ENCODE measurements at places on chromosomes 5 and 9. TPM values are rescaled to one million over a fixed set of nuclear protein-coding genes. Genes with fewer than 3 reads are reported as not detected.

DNA sequence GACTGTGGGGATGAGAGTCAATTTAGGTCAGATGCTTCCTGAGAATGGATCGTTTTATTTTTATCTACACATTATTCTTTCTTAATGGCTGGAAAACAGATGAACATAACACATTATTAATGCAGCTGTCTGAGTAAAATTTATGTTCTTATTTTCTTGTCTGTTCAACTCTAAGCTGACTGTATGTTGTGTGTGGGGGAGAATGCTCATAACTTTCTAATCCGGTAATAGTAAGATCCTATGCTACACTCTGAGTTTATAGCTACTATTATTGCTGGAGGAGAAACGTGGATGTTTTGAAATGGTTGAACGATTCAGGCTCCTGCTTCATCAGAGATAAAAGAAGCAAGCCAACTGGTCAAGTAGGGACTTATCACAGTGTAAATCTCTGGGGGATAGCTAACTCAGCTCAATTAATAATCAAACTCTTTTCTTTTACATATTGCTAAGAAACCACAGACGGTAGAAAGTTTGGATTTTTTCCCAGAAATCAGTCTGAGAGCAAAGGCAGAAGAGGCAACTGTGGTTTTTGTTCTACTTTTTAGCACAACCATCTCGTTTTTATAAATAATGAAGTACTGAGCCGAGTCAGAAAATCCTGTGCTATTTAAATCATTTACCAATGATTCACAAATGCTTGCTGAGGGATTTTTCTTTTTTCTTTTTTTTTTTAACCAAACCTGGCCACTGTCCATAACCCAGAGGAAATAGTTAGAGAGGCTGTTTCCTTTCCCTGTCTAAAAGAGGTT, 265.0 kb upstream of the FAM174A start:
- no peak for DNase-seq

Gene NNT
- 53.9 TPM for total RNA-seq

Gene SPATA31A3
- not detected for total RNA-seq

Gene DTWD2
- 6.2 TPM for total RNA-seq

DNA sequence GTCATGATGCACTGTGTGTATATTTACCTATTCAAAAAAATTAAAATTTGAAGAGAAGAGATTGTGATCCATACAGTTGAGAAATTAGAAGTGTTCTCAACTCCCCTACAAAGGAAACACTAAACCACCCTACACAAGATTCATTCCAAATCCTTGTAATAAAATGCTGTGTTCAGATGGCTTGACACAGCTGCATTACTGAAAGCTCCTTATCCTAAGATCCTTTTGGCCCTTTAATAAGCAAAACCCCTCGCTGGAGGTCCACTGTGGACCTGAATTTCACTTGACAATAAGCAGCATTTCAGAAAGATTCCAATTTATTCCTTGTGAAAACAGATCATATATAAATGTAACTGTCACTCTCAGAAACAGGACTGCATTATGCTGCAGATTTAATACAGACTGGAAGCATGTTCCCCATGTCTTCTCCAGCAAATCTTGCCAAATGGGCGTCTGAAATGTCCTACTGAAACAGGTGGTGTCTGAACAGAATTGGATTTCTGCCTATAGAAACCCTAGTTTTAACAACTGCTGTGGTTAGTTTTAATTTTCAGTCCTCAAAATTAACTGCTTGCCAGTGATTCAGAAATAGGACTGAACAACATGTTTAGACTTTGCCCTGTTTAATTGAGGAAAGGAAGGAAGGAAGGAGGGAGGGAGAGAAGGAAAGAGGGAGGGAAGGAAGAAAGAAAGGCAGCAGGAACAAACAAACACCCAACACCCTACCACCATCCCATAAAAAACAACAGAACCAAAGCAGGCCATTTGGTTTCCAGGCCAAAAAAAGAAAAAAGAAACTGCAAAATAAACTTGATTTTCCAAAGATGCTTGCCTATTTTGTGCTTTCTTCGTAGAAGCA, 179.6 kb downstream of the MLLT3 start:
- DNase-seq: no peak

- DNase-seq: no peak
These were observed 4.5 kb upstream of the TLE1 start for GRCh38 chr9:81693671-81694378.

- no peak for DNase-seq
These were observed 26.4 kb upstream of the GABRB2 start for GRCh38 chr5:161572914-161573313.

Gene SREK1IP1
- total RNA-seq: 22.3 TPM

Gene CARD6
- 3.4 TPM for total RNA-seq

- DNase-seq: peak; percentile 32
These were observed 482.9 kb downstream of the AGTPBP1 start for GRCh38 chr9:85258823-85259370.

- no peak for DNase-seq
These were observed 81.2 kb downstream of the GLDC start for GRCh38 chr9:6564360-6564759.

GRCh38 chr5:72654231-72654630, 147.0 kb upstream of the ZNF366 start:
- no peak for DNase-seq

GRCh38 chr5:89267788-89268187, 384.8 kb upstream of the MEF2C start:
- DNase-seq: no peak

Gene ST6GALNAC4
- 32.6 TPM for total RNA-seq

Gene ENTPD2
- total RNA-seq: not detected

DNA sequence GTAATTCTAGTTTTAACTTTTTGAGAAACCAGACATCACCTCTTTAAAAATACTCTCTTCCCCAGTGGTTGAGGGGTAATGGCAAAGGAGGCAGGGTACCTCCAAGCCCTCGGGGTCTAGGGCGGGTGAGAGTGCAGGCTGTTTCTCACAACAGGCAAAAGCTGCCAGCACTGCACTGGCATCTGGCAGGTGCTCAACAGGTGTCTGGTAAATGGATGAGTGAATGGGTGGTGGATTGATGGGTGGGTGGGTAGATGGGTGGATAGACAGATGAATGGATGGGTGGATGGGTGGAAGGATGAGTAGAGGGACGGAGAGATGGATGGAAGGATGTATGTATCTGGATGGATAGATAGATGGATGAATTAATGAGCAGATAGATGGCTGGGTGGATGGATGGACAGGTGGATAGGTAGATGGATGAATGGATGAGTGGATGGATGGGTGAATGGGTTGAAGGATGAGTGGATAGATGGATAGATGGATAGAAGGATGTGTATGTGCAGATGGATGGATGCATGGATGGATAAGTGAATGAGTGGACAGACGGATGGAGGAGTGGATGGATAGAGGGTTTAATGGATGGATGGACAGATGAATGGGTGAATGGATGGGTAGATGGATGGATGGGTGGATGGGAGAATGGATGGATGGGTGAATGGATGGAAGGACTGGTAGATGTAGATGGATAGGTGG, 84.6 kb downstream of the COL5A1 start:
- no peak for DNase-seq

GRCh38 chr9:34437006-34437925, 21.1 kb downstream of the FAM219A start:
- peak; percentile 36 for DNase-seq

DNA sequence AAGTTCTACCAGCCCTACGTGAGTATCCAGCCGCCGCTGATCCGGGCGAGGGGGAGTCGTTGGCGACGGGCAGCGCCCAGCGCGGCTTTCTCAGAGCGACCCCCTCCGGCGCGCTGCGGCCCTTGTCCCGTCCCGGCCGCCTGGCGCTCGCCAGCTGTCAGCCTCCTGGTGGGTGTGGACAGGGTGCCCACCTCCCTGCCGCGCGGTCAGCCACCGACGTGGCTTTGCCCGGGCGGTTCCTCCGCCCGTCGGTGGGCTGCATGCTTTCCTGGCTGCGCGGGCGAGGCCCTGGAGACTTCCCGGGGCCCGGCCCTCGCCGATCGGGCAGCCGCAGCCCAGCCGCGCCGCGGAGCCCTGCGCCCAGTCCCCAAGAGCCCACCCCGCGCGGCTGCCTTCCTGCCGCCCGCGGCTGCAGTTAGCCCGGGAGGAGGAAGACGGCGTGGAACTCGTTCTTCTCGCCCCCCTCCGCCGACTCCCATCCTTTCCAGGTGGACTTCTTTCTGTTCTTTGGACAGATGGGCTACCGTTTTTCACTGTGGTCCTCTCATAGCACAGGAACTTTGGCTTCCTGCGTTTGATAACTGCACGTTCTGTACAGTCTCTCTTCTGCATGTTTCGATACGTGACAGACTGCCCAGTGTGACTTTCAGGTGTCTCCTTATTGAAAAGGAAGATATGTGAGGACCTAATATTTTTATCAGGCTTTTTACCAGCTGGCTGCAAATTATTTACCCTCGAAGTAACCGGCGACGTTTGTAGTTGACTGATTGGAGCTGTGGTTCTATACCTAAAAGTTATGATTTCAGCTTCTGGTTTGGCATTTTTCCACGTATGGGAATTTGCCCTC, 577 bp downstream of the AP3S1 start:
- DNase-seq: peak; percentile 42

- no peak for DNase-seq
These were observed 222.9 kb upstream of the MEF2C start for GRCh38 chr5:89105836-89106235.

Gene ANKRD18B
- 7.5 TPM for total RNA-seq

Gene DMRT3
- not detected for total RNA-seq

- peak; percentile 24 for DNase-seq
These were observed 46.2 kb upstream of the FSD1L start for GRCh38 chr9:105401651-105402050.

DNA sequence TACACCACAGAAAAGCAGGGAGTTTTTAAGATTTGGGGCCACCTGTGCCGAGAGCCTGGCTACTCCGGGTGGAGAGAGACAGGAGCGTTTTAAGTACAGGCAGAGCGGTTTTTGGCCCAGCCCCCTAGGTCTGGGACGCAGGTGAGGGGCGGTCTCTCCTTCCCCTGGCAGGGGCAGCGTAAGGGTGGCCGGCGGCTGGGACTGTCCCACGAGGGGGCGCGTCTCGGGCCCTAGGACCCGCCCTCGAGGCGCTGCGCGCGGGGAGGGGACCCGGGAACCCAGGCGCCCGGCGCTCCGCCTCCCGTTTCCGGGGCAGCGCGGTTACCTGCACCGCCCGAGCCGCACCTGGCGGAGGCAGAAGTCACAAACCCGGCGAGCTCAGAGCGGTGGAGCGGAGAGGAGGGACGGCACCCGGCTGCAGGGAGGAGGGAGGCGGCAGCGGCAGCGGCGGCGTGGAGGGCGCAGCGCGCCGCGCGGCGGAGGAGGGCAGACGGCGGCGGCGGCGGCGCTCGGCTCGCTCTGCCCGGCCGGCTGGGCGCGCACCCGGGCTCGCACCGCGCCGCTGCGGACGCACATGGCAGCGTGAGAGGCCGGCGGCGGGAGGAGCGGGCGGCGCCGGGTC, at the start of gene WWC1:
TSS of gene WWC1 (plus strand) at position 304 of the 622 bp plus-strand sequence. CDS start 508 bp downstream, outside the sequence.
- no peak for DNase-seq

DNA sequence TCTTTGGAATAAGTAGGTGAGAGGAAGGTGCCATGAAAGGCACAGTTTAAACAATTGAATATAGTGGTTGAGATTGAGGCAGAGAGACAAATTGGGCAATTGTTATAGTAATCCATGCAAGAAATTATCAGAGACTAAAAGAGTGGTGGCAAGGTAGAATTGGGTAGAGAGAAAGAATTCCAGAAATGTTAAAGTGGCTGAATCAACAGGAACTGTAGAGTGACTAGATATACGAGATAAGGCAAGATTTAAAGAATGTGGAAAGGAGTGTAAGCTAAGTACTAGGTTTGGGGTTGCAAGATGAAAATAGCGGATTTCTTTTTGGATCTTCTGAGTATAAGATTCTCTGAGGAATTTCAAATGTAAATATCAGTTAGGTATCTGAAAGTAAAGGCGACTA, 285.2 kb downstream of the DMRTA1 start:
- no peak for DNase-seq

Gene COL27A1
- 22.8 TPM for total RNA-seq

GRCh38 chr9:116094846-116095245, 58.7 kb upstream of the PAPPA start:
- DNase-seq: peak; percentile 39

- no peak for DNase-seq
These were observed 365.5 kb upstream of the CDH18 start for GRCh38 chr5:20353499-20353898.

DNA sequence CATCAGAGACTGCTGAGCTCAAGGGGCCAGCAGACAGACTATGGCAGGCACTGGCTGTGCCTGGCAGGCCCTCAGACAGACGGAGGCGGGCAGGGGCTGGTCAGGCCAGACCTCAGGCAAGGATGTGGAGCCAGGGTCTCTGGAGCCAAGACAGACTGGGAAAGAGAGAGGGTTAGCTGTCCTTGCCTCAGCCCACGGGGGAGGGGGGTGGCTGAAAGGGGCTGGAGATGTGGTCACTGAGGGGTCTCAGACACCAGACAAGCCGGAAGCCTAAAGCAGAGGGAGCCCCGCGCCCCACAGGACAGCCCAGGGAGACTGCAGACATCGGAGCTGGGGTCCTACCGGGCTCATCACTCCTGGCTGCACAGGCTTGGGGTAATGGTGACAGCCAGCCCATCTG, 141.2 kb upstream of the FOXD4L5 start:
- no peak for DNase-seq

DNA sequence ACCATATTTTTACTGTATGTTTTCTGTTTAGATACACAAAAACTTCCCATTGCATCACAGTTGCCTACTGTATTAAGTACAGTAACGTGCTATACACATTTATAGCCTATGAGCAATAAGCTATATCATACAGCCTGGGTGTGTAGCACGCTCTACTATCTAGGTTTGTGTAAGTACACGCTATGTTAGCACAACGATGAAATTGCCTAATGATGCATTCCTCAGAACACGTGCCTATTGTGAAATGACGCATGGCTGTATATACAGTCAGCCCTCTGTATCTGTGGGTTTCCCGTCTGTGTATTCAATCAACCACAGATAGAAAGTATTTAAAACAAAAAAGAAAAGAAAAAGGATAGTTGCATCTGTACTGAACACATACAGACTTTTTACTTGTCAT, 64.2 kb downstream of the SGCD start:
- DNase-seq: no peak

Gene SHISAL2B
- total RNA-seq: not detected

Gene TMEM215
- not detected for total RNA-seq

GRCh38 chr5:142888469-142889085, 118.4 kb downstream of the ARHGAP26 start:
- DNase-seq: peak; percentile 65

Gene ARSI
- total RNA-seq: 6.5 TPM

DNA sequence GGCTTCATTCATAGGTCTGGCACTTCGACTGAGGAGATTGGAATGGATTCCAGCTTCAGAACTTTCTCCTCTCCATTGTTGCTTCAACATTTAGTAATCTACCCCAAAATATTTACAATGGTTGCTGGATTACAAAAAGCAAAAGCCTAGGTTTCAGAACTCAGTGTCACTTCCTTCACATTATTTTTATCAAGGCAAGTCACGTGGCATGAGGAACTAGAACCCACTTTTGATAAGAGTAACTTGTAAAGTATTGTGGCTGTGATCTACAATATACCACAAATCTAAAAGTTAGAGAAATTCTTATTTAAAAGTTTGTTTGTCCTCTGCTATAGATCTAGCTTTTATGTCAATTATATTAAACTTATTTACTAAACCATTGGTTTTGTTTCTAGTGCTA, 39.7 kb upstream of the ANKDD1B start:
- DNase-seq: no peak
